ENCODE measurements at places on chromosomes 2 and 18.

- no peak for DNase-seq
These were observed 4.0 kb downstream of the SNORC start for GRCh38 chr2:232873909-232874641.

GRCh38 chr2:129748653-129749052, 230.8 kb upstream of the RAB6C start:
- DNase-seq, result no peak

- no peak for DNase-seq
These were observed 184.1 kb upstream of the KYNU start for GRCh38 chr2:142693171-142693950.

DNA sequence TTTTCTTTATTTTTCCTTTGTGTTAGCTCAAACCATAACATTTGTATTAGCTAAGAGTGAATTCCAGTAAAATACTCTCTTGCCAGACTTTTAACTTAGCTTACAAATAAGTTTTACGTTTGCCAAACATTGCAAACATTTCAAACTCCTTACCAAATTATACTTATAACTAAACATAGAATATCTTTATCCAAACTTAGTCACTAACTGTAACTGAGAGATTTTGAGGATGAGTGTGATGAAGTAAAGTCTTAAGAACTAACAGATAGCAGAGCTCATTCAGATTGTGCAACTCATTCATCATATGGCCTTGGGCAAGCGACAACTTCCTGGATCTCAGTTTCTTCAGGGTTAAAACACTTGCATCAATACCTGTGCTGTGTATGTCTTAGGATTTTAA, 533.7 kb downstream of the TDRD15 start:
- DNase-seq, result no peak

DNA sequence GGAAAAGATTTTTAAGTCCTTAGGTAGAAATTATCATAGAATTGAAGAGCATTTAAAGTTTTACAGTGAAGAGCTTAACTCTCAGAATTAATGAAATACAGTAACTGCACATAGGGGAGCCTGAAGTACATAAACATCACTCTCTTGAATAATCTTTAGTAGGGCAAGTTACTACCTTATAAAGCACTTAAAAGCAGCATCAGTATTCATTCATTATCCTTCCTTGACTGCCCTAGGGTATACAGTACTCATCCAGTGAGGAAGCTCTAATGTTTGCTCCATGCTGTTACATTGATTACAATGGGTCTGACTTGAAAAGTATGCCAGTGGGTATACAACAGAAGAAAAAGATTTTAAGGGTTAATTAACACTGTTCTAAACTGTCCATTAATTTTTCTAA, 66.5 kb downstream of the ATF2 start:
- no peak for DNase-seq

DNA sequence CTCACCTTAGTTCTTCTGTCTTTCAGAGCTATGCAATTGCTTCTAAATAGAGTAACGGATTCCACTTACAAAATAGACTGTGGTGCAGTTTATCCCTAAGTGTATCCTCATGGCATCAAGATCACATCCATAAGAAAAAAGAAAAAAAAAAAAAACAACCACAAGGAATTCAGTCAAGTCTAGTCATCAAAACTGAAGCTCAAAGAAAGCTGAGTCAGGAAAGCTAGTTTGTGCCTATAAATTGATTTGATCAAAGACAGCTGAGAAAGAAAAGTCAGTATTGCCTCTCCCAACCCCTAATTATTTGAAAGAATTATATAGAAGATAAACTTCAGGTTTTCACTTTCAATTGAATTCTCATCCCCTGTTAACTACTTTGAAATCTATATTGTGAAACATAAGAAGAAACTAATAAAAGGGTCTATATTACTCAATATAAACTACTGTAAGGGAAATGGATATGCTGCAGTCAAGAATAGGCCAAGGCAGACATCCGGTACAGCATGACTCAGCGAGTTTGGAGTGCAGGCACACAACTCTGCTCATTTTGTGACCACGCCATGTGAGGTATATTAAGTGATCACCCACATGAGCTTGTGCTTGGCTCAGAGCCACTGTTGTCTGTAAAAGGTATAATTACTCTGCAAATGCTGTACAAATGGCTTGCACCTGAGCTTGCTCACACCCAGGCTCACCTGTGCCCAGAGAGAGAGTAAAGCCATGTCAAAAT, 568.1 kb upstream of the CRIM1 start:
- no peak for DNase-seq

Measured in omental fat pad (tissue), 4 donors.